ENCODE measurements at places on chromosomes 16 and 17.

DNA sequence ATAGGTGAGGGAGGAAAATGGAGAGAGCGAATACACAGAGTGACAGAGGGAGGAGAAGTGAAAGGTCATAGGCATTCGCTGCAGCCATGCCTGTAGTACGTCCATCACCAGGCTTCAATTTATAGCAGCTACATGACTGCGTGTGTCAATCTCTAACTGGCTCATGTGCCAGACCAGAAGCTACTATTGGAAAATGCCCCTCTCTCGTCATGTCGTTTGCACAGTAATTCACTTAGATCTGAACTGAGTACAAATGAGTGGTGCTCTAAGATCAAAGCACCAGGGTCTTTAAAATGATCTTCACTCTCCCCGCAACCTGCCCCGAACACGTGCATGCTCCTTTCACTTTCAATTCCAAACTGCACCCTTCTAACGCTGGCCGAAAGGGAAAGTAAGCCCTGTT lies 51.3 kb downstream of the ADCY9 start:
- H3K27ac ChIP-seq: peak overlapping the region; percentile 11
- H3K27me3 ChIP-seq: no peaks in the 10 kb centered on the region
- peaks cover 18% of the 10 kb centered on the region for H3K4me1 ChIP-seq
- DNase-seq: no peak
- H3K36me3 ChIP-seq: no peaks in the 10 kb centered on the region
- no peak overlapping the region for H3K4me3 ChIP-seq

DNA sequence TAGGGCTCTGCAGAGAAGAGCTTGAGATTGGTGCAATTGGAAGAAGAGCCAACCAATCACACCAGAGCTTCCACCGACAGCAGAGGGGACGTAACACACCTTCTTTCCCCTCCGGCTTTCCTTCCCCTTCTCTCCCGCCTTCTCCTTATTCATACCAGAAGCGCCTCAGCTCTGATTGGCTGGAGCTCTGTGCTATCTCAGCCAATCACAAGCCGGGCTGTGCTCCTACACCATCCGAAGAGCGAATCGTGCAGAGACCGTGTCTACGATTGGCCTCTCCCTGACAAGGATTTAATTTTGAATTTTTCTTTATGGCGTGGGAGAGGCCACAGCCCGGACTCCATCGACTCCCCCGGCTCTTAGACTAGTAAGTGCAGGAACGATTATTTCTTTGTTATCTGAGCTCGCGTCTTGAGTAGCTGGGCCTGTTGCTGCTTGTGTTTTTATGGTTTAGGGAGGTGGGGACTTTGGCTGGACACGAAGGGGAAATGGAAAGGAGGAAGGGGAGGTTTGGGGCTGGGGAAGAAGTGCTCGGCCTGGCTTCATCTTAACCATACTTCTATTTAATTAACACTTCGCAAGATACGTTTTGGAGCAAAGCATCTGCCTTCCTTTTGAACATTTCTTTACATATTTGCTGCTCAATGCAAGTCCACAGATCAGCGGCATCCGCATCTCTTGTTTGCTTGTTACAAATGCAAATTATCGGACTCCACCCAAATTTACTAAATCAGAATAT lies at the start of gene PRR11:
PRR11 (plus strand) TSS at position 308 of the 739 bp plus-strand sequence. CDS start 14,007 bp downstream, outside the sequence.
- H3K4me3 ChIP-seq: peak within 1 kb of the TSS; percentile 52
- H3K27me3 ChIP-seq: no peaks in the 10 kb centered on the region
- H3K4me1 ChIP-seq: peaks cover 19% of the 10 kb centered on the region
- H3K27ac ChIP-seq: peak within 1 kb of the TSS; percentile 2

GRCh38 chr17:54891176-54891821 lies 9.4 kb upstream of the TOM1L1 start:
- H3K27ac ChIP-seq: no peak overlapping the region
- H3K4me3 ChIP-seq: no peak overlapping the region

GRCh38 chr16:4338125-4338582 lies 13.0 kb downstream of the PAM16 start:
- H3K27me3 ChIP-seq: no peaks in the 10 kb centered on the region
- H3K36me3 ChIP-seq: no peaks in the 10 kb centered on the region
- H3K4me1 ChIP-seq: peaks cover 8% of the 10 kb centered on the region
- H3K27ac ChIP-seq: no peak overlapping the region

- H3K27ac ChIP-seq: no peak overlapping the region
- no peaks in the 10 kb centered on the region for H3K27me3 ChIP-seq
- H3K4me1 ChIP-seq: no peaks in the 10 kb centered on the region
- no peak overlapping the region for H3K4me3 ChIP-seq
- DNase-seq: no peak
These were observed 57.5 kb upstream of the DOC2B start for GRCh38 chr17:238964-239259.

GRCh38 chr16:55534756-55535155 lies 25.9 kb downstream of the LPCAT2 start:
- H3K27me3 ChIP-seq: no peaks in the 10 kb centered on the region
- no peak for DNase-seq
- H3K4me1 ChIP-seq: peaks cover 26% of the 10 kb centered on the region
- peak overlapping the region; percentile 50 for H3K27ac ChIP-seq
- H3K36me3 ChIP-seq: no peaks in the 10 kb centered on the region

DNA sequence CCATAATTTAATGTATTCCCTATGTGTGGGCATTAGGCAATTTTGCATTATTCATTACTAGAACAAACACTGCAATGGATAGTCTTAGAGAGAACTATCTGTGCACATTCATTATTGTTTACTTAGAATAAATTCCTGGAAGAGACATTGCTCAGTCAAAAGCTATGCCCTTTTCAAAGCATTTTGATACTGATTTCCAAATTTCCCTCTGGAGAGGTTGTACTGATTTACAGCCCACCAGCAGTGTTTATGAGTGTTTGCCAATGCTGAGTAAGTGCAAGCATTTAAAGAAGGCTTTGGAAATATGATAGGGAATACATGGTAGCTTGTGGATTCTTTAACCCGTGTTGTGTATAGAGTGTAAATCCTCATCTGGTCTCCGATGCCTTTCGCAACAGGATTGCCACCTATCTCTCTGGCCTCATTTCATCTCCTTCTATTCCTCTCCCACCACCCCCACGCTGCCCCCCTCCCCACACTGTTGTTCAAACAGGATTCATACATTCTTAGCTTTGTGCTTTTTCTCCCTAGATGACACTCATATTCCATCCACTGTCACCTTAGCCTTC lies 33.4 kb upstream of the MMD start:
- no peaks in the 10 kb centered on the region for H3K27me3 ChIP-seq
- no peak for DNase-seq
- H3K27ac ChIP-seq: no peak overlapping the region
- H3K4me3 ChIP-seq: no peak overlapping the region

GRCh38 chr16:63617047-63617989 lies 1504.5 kb downstream of the CDH11 start:
- no peaks in the 10 kb centered on the region for H3K4me1 ChIP-seq
- no peak overlapping the region for H3K27ac ChIP-seq
- H3K36me3 ChIP-seq: no peaks in the 10 kb centered on the region
- no peaks in the 10 kb centered on the region for H3K27me3 ChIP-seq
- H3K4me3 ChIP-seq: peak overlapping the region; percentile 27

DNA sequence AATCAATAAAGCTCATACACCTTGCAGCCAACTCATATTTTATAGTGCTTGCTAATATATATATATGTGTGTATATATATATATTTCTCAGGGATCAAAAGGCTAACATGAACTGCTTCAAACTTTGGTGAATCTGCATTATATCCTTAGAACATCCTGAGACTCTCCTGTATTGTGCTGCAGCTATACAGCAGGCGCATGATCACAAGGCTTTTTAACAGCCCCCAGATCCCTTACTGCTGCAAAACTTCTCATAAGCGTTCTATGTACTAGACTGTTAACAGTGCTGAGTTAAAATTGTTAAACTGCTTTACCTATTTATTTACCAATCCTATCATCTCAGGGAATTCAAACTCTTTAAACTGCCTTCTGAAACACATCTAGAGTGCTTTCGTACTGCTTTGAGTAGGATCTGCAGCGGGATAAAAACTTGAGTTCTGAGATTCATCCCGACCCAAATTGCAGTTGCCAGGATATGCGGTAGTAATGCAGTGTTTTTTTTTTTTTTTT lies 1.3 kb downstream of the GPATCH8 start:
- no peak overlapping the region for H3K4me3 ChIP-seq
- H3K4me1 ChIP-seq: peaks cover 27% of the 10 kb centered on the region
- H3K36me3 ChIP-seq: no peaks in the 10 kb centered on the region
- no peak overlapping the region for H3K27ac ChIP-seq
- no peak for DNase-seq
